Gastroesophageal sphincter (tissue), 4 donors: ENCODE measurements at places on chromosomes 7 and 10. TPM values are rescaled to one million over a fixed set of nuclear protein-coding genes. Genes with fewer than 3 reads are reported as not detected.

STX1A gene
- 13.5 TPM for total RNA-seq

HOXA9 gene
- not detected for total RNA-seq

FAM131B gene
- total RNA-seq = 0.31 TPM

CDK14 gene
- total RNA-seq = 19.3 TPM

OLAH gene
- 2.2 TPM for total RNA-seq

SPDYE6 gene
- total RNA-seq = not detected

HHEX gene
- total RNA-seq = 5.6 TPM

PPRC1 gene
- 17.8 TPM for total RNA-seq

C10orf105 gene
- not detected for total RNA-seq

ABCA13 gene
- not detected for total RNA-seq

EBF3 gene
- 2.5 TPM for total RNA-seq

TAF3 gene
- total RNA-seq = 11.8 TPM

CYP3A5 gene
- total RNA-seq = 1.8 TPM

CRYGN gene
- 0.27 TPM for total RNA-seq

MYO3A gene
- 0.67 TPM for total RNA-seq

WEE2 gene
- total RNA-seq = not detected

ANLN gene
- 2.8 TPM for total RNA-seq

NKX1-2 gene
- total RNA-seq = not detected

TLX1 gene
- not detected for total RNA-seq

CYP2C8 gene
- total RNA-seq = not detected

ZNF467 gene
- total RNA-seq = 4.2 TPM

SLC26A5 gene
- total RNA-seq = not detected

LIPF gene
- total RNA-seq = not detected

FBXL15 gene
- 41.9 TPM for total RNA-seq

ZDHHC6 gene
- 28.2 TPM for total RNA-seq

ADAM12 gene
- total RNA-seq = 0.27 TPM

ANKRD30A gene
- not detected for total RNA-seq

SMO gene
- 10.0 TPM for total RNA-seq

FKBP9 gene
- total RNA-seq = 94.8 TPM

AKR1C4 gene
- total RNA-seq = not detected

PILRA gene
- 5.0 TPM for total RNA-seq

XRCC2 gene
- 0.35 TPM for total RNA-seq

PLCE1 gene
- total RNA-seq = 19.3 TPM

C10orf143 gene
- total RNA-seq = 4.4 TPM

INSYN2A gene
- total RNA-seq = 0.22 TPM

PGAM2 gene
- not detected for total RNA-seq

C10orf53 gene
- total RNA-seq = not detected

PPP1R3A gene
- total RNA-seq = 0.54 TPM

NUTM2D gene
- 3.7 TPM for total RNA-seq

COL1A2 gene
- 686 TPM for total RNA-seq

NKX6-2 gene
- total RNA-seq = not detected

FLNC gene
- 308 TPM for total RNA-seq

FBXL13 gene
- total RNA-seq = 4.8 TPM

TBX20 gene
- total RNA-seq = 0.54 TPM

TMEM273 gene
- total RNA-seq = 19.4 TPM

VENTX gene
- total RNA-seq = 2.0 TPM

GPR146 gene
- total RNA-seq = 15.4 TPM

TAS2R41 gene
- total RNA-seq = not detected

MSS51 gene
- total RNA-seq = 0.32 TPM

ASAH2B gene
- 4.1 TPM for total RNA-seq

MRPL32 gene
- total RNA-seq = 52.1 TPM

SEMA4G gene
- total RNA-seq = 2.7 TPM

ELOVL3 gene
- not detected for total RNA-seq

PRPS1L1 gene
- total RNA-seq = not detected
